ENCODE measurements at places on chromosomes 1 and 21.

DNA sequence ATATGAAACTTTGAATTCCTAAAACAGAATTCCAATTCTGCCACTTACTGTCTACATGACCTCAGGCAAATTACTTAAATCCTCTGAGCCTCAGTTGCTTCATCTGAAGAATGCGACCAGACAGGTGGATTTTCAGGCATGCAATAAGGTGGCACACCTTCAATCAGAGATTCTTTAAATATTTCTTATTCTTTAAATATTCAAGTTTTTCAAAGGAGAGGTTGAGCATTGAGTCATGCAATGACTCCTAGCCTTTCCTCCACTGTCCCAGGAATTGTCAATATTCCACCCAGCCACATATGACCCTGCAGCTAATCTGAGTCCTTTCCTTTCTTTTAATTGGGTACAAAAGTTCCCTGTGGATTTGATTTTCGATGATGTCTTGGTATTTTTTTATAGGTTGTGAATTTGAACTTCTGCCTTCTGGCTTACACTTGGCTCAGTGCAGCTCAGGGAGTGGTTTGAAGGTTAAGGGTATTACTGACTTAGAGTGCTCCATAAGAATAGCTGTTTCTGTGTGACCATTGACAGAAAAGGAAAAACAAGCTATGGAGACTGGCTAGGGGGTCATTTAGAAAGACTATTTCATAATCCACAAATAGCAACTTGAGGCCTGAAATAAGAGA lies 52.2 kb upstream of the PRDX6 start:
- DNase-seq: no peak

DNA sequence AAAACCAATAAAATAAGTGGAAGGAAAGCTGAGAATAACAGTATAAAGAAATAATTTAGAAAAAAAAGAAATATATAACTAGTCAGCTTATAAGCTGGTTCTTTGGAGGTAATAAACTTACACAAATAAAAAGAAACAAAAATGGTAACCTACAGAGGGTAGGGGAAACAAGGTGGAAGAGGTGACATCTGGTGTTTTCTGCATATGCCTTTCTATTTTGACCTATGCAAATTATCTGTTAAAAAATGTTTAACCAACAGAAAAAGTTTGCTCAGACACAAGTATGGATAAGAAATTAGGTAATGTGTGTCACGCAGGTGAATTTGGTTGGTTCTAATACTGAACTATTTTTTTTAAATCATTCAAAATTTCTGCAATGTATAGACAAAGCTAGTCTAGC lies 53.6 kb upstream of the DMRTA2 start:
- DNase-seq: no peak

- DNase-seq: no peak
These were observed 41.6 kb upstream of the SLC6A9 start for GRCh38 chr1:44072821-44073220.

GRCh38 chr1:145992958-145993617 lies 3.3 kb downstream of the TXNIP start:
- no peak for DNase-seq

- DNase-seq: no peak
These were observed 89.8 kb downstream of the MAN1C1 start for GRCh38 chr1:25706146-25707089.

- no peak for DNase-seq
These were observed 27.7 kb downstream of the DNTTIP2 start for GRCh38 chr1:93851327-93851712.

GRCh38 chr1:19710825-19711611 lies 46.3 kb downstream of the HTR6 start:
- DNase-seq: no peak

DNA sequence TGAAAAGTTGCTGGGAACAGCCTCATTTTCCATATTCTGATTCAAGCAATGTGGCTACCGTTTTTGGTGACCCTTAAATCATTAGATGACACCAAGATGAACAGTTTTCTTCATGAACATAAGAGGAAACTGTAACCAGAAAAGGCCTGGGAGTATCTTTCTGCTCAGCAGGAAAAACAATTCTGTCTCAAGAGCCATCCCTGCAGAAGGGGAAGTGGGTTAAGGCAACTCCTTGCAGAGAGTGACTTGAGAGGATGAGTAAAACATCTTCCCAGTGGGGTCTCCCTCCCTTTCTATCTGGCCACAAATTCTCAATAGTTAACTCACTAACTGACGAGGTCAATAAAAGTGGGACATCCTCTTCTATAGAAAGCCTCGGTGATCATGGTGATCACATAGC lies 187.6 kb upstream of the NRIP1 start:
- no peak for DNase-seq

DNA sequence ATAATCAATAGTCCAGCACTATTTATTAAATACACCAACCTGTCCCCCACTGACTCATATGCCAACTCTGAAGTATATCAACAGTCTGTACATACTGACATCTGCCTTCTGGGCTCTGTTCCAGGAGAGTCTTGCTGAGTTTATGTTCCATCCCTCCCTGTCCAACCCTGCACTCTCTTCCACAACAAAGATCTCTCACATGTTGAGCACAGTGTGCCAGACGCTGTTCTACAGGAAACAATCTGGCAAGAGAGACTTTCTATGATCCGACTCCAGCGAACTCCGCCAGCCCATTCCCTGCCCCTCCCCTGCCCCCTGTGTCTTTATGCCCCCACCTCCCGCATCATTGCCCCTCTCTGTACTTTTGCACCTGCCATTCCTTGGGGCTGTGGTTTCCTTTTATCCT lies 3.4 kb downstream of the LACTBL1 start:
- DNase-seq: peak; percentile 16
